ENCODE measurements at places on chromosomes 2 and 18.

DNA sequence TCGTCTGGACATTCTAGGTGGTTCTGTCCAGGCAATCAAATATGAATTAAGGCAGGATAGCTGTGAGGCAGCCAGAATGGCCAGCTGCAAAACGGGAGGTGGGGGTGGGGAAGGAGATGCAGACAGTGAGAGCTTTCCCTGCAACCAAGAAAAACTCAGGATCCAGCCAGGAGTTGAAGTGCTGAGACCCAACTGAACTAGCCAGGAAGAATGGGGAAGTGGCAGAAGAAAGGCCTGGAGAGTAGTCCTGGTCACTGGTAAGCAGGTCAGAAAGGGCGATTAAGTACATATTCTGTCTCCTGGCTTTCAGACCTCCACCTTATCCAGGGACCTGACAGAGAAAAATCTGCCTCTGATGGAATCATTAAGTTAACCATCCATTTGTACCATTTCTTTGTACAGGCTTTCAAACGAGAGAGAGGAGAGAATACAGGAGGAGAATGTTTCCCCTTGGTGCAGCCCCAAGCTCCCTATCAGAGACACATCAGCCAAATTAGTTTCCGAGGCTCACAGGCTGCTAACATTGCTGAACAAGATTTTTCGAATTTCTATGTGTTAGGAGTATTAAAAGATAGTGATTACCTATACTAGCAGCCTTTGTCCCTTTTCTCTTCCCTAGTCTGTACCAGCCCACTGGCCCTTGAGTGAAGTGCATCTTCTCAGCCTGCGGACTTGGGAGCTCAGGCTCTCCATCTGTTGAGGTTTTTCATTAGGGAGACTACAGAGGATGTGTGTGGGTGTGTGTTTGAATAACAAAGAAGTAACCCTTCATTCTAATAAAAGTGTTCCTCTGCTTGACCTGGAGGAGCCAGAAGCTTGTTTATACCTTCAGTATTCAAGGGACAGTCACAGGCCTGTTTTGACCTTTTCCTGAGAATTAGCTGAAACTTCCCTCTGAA is 12.5 kb upstream of the HOXD1 start:
- no peak for DNase-seq

- DNase-seq: no peak
Observed at GRCh38 chr18:22556222-22557167, 138.8 kb upstream of the CTAGE1 start.

DNA sequence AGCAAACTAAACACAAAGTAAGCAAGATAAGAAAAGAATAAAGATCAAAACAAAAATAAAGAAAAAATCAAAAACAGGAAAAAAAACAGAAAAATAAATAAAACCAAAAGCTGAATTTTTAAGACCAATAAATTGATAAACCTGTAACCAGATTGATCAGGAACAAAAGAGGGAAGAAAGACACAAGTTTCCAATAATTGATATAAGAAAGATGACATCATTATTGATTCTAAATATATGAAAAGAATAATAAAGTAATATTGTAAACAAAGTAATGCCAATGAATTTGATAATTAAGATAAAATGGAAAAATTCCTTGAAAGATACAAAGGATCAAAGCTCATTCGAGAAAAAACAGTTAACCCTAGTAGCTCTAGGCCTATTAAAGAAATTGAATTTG is 394.6 kb upstream of the LRATD1 start:
- DNase-seq: no peak

DNA sequence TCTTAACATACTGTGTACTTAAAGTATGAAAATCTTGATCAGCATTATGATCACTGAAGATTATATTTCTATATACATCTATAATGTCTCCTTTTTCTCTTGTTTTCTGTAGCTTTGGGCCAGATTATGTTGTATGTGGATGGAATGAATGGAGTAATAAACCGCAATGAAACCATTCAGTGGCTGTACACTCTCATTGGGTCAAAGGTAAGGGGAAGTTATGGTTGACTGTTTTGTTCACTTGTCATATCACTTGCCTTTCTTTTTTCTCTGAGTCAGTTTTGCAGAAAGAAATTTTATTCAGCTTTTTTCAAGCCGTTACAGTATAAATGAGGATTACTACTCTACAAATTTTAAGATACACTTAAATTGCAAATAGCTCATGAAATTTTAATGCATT is 252.5 kb downstream of the TPGS2 start:
- no peak for DNase-seq

DNA sequence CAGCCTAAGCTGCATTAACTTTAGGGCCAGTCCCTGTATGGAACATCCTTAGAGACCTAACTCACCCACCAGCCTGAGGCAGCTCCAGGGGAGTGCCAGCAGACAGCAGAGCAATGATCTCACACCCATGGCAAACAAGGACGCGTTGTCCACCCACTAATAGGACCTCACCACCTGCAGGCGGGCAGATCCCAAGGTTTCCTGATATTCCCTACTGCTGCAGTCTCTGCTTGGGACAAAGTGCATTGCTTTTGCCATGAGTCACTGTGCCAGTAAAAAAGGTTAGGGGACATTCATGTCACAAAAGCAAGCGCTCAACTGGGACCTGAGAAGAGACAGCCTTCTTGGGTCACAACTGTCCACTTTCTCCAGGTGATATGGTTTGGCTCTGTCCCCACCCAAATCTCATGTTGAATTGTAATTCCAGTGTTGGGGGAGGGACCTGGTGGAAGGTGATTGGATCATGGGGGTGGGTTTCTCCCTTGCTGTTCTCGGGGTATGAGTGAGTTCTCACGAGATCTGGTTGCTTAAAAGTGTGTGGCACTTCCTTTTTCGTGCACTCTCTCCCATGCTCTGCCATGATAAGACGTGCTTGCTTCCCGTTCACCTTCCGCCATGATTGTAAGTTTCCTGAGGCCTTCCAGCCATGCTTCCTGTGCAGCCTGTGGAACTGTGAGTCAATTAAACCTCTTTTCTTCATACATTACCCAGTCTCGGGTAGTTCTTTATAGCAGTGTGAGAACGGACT is 160.2 kb downstream of the MIB1 start:
- no peak for DNase-seq

Data from A172 (cell line).